ENCODE measurements at places on chromosomes 7 and 10.
A peak's percentile ranks its signal among the peaks of the same experiment; 100 is the strongest.

DNA sequence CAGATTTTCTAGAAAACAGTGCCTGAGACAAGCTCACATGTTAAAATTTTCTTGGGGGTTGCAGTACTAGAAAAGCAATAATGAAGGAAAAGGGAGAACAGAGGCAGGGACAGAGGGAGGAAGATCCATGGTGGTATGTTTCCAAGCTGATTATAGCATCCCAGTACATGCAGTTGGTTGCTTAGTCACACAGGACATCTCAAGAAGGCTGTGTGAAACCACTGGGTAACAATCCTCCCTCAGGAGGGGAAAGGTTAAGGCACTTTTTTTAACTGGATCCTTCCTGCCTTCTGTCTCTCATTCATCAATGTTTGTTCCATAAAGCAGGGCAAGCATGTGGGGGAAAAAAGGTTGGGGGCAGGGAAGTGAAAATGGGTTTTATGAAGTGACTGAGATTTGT, 6.1 kb upstream of the IMMP2L start:
- DNase-seq = no peak

DNA sequence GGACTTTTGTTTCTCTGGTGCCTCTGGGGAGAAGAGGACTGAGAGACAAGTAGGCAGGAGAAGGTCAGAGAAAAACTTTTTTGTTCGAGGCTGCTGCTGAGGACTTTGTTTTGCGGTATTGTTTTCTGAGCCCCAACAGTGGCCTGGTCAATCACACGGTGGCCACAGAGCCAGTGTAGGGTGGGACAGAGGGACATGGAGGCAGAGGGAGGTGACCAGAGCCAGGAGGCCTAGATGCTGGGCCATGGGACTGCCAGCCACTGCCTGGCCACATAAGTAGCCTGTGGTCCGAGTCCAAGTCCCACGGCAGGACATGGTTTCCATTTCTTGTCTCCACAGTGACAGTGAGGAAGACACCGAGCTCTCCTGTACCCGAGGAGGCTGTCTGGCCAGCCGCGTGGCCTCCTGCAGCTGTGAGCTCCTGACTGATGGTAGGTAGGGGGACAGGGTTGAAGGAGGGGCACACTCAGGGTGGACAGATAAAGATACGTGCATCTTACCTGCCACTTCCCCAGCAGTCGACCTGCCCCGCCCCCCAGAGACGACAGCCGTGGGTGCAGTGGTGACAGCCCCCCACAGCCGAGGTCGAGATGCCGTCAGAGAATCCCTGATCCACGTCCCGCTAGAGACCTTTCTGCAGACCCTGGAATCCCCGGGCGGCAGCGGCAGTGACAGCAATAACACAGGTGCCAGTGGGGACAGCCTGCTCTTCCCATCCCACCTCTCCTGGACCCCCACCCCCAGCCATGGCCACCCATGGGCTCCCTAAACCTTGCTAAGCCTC, 27.5 kb downstream of the SH2B2 start:
- no peak for DNase-seq

- DNase-seq = no peak
Measured at GRCh38 chr7:70006261-70006920, 408.1 kb downstream of the AUTS2 start.

DNA sequence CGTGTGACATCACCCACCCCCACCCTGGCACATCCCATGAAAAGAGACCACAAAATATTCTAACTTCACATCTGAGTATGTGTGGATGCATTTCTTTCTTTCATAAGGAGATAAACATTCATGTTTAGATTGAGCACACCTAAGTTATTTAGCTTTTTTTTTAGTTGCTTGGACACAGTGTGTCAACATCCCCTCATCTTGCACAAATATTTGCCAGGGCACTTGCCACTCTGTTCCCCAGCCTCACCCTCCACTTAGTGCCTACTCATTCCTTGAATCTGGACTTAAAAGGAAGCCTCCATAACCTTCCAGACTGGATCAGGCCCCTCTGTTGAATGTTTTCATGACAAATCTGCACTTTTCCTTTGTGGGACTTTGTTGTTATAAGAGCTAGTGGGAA, 338.9 kb upstream of the IGFBP3 start:
- no peak for DNase-seq

DNA sequence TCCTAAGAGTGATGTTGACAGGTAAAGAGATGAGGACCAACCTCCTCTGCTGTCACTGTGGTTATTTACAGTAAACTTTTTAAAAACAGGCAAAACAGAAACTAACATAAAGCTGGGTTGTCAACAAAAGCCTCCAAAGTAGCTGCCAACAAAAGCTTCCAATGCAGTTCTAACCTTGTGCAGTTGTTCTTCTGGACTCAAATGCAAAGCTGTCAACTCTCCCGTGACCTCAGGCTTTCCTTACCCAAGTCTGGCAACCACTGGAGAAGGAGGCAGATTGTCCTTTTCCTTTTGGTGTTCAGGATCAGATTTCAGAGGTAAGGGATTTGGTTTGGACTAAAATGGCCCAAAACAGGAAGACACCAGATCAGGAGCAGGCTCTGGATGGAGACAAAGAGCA, 63.1 kb downstream of the DLG5 start:
- DNase-seq = peak; percentile 51

- DNase-seq = no peak
Measured at GRCh38 chr10:24707445-24707844, 16.2 kb downstream of the ARHGAP21 start.

Measured in cardiac fibroblast (primary cell).